ENCODE measurements at places on chromosomes 7 and 10.

- no peak for DNase-seq
Measured at GRCh38 chr10:63250032-63250431, 116.9 kb downstream of the NRBF2 start.

DNA sequence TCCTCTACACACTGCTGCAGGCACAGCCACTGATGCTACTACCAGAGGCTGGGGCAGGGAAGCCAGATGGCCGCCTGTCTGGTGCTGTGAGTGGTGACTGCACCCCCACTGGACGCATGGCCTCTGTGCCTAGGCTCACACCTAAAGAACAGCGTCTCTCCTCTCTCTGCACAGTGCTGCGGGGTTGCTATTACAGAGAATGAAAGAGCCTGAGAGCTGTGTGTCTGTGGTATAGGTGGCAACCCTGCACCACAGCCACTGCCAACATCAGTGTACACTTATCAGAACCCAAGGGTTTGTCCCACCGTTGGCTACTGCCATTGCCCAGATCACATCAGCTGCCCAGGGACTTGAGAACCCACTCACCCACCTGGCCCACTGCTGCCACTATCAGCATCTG, 4.1 kb upstream of the IFIT2 start:
- no peak for DNase-seq

- no peak for DNase-seq
Measured at GRCh38 chr10:131697476-131698128, 203.2 kb upstream of the PPP2R2D start.

- no peak for DNase-seq
Measured at GRCh38 chr7:55594414-55594813, 22.1 kb upstream of the VOPP1 start.

- DNase-seq: peak; percentile 60
Measured at GRCh38 chr7:77351539-77352004, 64.6 kb downstream of the GSAP start.

GRCh38 chr10:35605191-35605590, at the start of gene GJD4:
Gene GJD4, plus strand, starts transcription at chr10:35605341. Its CDS starts 227 bp downstream, at chr10:35605568.
- DNase-seq: no peak

- DNase-seq: peak; percentile 97
Measured at GRCh38 chr7:41809529-41809939, 106.6 kb upstream of the INHBA start.

All from inflammatory macrophage treated with lipopolysaccharide for 4 hours (primary cell).